ENCODE measurements at places on chromosomes 7 and 10. TPM values are rescaled to one million over a fixed set of nuclear protein-coding genes. Genes with fewer than 3 reads are reported as not detected.

DNA sequence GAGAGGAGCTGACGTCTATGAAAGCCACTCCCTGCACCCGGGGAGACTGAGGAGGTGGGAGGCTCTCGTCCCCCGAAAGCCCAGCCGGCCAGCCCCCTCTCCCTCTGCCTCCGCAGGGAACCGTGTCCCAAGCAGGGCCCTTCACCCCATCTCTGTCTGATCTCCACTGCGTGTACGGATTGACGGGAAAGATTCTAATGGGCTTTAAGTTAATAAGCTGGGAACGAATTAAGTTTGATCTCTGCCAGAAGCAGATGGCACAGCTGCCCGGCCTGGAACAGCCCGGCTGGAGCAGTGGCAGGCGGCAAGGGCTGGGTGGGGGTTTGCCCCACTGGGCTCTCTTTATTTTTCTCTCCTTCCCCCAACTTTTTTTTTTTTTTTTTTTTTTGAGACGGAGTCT is 6.1 kb upstream of the SLC29A4 start:
- DNase-seq = no peak

DNA sequence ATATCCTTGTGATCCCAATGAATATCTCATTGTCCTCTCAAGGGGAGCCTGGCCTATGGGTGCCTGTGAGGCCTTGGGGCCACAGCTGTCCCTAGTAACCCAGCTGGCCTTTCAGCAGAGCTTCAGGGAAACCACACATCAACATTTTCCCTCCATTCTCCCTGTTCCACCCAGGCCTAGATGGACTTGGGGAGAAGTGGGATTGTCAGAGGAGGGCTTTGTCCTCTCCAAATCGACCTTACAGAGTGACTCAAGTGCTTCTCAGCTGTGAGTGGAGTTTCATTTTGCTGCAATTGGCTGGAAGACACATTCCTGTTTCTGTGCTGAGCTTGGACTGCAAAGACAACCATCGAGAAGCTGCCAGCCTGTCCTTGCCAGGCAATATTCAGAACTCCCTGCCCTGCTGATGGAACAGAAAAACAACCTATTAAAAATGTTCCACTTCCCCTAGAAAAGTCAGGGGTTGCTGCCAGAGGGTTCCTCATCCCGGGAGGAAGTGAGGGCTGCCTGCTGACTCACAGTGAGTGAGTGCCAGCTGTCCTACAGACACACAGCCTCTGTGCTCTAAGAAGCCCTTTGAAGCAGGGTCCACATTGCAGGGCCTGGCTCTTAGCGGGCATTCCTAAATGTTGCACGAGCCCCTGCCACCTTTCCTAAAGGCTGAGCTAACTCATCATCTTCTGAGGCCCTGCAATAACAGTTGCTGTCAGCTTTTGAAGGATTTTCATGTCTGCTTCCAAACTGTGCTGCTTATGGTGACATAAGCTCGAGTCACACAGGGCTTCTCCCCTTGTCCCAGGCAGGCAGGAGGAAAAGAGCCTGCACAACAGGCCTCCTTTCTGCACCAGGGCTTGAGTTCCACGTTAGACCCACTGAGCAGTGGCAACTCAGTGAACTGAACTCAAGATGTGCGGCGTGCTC is 20.5 kb downstream of the STRA8 start:
- peak; percentile 32 for DNase-seq

DNA sequence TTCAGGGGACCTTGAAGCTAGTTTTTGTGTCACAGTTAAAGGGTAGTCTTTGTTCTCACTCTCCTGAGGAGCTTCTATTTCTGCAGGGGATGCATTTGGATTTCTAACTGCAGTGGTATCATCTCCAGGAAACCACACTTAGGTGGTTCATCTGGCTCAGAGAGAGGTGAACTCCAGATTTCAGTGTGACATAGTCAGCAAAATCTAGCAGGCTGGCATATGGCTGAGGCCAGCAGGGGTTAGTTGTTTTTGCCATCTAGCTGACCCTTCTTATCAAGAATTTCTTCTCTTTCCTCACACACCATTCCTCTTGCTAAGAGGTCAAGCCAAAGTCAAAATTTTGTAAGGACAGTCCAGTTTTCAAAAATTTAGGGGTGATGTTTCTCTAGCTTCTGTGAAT is 248.2 kb downstream of the REEP3 start:
- no peak for DNase-seq

DNA sequence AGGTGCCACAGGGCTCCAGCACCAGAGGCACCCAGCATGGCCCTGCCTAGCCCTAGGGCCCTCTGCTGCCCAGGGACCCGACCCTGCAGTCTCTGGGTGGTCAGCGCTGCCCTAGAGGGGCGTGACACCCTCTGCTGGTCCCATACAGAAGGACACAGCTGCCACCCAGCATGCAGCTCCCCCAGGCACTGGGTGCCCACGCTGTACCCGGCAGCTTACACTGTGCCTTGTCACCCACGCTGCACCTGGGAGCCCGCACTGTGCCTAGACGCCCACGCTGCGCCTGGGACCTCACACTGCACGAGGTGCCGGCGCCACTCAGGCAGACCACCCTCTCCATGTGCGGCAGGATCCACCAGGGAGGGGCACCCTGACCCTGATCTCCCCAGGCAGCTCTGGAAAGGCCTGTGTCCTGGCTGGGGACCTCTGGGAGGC is 55.2 kb downstream of the PWWP2B start:
- DNase-seq = no peak

DNA sequence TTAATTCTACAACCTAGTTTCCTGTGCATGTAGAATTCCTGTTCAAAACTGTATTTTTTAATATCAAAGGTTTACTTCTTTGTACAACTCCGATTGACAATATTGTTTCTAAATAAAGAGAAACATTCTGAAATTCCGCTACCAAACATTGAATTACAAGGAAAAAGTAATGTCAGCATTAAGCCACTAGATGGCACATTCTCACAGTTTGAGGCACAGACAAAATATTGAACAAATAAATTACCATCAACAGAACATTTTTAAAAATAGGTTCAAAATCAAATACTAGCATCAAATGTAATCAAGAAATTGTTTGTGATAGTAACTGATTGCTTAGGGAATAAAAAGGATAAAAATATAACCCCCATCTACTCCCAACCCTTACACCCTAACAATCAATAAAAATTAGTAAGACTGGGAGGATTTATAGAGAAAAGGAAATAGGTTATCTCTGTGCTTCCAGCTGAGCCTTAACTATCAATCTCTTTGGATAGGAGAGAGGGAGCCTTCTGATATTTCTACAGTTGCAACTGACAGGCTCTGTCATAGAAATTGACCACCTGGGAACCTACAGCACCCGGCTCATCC is 86.6 kb upstream of the C7orf33 start:
- no peak for DNase-seq

CRYGN gene
- total RNA-seq = not detected

GRCh38 chr7:102468478-102469350 is 3.9 kb downstream of the LRWD1 start:
- no peak for DNase-seq

- DNase-seq = no peak
These were observed 86.5 kb downstream of the RELN start for GRCh38 chr7:103902917-103903316.

DNA sequence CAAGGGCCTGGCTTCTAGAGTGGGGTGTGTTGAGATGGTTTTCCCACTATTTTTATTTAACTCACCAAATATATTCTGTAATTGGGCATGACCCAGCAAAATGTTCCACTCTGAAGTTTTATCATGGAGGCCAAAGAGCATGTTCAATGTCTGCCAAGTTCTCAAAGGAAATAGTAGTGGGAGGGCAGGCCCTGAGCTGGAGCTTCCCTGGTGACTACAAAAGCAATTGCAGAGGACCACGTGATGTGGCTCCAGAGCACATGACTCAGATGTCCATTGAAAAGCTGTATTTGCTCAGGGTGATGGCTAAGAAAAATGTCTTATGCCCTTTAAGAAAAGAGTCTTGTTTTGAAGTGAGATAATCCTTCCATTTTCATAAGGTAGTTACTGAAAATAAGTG is 1024.8 kb downstream of the LRMDA start:
- DNase-seq = no peak

DNA sequence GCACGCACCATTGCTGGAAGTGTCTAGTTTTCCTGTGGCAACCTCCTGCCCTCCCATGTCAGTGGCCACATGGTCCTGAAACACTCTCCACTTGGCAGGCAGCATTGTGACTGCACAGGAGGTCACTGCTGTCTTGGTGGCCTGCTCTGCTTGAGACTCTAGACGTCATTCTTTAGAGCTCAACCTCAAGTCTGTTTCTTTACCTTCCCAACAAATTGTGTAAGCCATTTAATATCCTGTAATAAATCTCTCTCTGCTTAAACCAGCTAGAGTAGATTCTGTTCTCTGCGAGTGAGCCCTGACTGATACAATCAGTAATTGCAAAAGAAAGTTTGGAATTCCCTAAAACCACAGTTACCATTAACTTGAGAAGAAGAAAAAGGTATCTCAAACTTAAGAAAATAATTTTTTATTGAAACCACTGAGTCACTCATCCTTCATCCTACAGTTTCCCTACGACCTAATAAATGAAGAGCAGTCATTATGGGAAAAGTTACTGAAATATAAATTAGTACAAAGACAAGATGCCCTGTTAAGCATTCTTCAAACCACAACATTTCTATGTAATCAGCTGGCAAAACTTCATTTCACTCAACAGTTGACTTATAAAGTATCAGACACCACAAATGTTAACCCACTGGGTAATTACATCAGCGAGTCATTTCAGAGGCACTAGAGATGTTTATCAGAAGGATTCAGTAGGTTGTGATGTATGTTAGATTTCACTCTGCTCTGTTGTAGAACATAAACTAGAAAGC is 18.0 kb downstream of the SLC25A13 start:
- DNase-seq = no peak

DNA sequence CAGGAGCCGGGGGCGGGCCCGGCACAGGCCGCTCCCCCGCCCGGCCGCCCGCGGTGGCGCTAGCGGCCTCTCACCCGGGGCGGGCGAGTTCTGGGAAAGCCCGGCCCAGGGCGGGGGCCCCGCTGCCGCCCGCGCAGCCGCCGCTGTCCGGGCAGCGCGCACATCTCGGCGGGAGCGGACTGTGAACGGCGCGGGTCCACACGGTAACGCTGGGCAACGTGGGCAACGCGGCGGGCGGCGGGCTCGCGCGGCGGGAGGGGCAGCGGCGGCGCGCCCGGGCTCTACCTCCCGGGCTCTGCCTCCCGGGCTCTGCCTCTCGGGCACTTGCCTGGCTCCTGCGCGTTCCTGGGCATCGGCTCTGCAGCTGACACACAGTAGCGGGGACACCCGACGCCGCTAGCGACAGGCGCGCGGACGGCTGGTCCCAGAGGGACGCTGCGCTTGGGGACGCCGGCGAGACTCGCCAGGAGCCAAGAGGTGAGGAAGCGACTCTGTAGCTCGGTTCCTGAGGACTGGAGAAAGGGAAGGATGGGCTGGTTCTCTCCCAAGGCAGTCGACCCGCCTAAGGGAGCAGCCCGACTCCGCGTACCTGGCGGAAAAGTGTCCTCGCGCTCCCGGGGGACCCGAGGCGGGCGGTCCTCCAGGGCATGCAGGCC is at the start of gene PLCE1:
Gene PLCE1 (plus strand): TSS at position 150 of the 656 bp plus-strand sequence. CDS start 37,116 bp downstream, outside the sequence.
- no peak for DNase-seq

TAF5 gene
- total RNA-seq = 3.2 TPM

GRCh38 chr10:71582019-71582418 is 137.6 kb downstream of the C10orf105 start:
- no peak for DNase-seq

COL26A1 gene
- total RNA-seq = not detected

DNA sequence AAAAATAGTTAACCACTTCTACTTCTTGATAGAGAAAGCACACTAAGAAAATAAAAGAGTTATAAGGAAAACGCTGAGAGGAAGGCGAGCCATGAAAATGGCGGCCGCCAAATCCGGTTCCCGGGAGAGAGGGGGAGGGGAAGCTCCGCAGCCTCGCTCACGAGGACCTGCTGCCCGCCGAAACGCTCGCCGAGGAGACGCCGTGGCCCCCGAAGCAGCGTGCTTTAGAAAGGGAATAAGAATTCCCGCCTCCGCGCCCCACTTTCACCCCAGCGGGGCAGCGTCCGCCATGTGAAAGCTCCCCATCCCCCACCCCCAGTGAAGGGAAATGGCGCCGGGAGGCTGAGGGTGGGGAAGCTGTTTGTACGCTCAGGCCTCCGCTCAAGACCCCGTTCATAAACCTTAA is 505 bp downstream of the HNRNPA2B1 start:
- DNase-seq = peak; percentile 52

- no peak for DNase-seq
These were observed 608.4 kb upstream of the KCND2 start for GRCh38 chr7:119664601-119665000.

SH2D4B gene
- not detected for total RNA-seq

- DNase-seq = no peak
These were observed 102.1 kb upstream of the MDFIC start for GRCh38 chr7:114819616-114820362.

GRCh38 chr10:11037991-11038390 is 20.3 kb downstream of the CELF2 start:
- no peak for DNase-seq

GRCh38 chr10:37803269-37803668 is 54.1 kb downstream of the ZNF248 start:
- DNase-seq = no peak

NFE2L3 gene
- total RNA-seq = 4.8 TPM

ITIH5 gene
- 140 TPM for total RNA-seq

INHBA gene
- 1.3 TPM for total RNA-seq

HOXA3 gene
- 11.0 TPM for total RNA-seq

ANXA8 gene
- total RNA-seq = 183 TPM

HOGA1 gene
- 6.6 TPM for total RNA-seq

SPDYE9 gene
- not detected for total RNA-seq

LOXL4 gene
- total RNA-seq = 3.3 TPM

DNA sequence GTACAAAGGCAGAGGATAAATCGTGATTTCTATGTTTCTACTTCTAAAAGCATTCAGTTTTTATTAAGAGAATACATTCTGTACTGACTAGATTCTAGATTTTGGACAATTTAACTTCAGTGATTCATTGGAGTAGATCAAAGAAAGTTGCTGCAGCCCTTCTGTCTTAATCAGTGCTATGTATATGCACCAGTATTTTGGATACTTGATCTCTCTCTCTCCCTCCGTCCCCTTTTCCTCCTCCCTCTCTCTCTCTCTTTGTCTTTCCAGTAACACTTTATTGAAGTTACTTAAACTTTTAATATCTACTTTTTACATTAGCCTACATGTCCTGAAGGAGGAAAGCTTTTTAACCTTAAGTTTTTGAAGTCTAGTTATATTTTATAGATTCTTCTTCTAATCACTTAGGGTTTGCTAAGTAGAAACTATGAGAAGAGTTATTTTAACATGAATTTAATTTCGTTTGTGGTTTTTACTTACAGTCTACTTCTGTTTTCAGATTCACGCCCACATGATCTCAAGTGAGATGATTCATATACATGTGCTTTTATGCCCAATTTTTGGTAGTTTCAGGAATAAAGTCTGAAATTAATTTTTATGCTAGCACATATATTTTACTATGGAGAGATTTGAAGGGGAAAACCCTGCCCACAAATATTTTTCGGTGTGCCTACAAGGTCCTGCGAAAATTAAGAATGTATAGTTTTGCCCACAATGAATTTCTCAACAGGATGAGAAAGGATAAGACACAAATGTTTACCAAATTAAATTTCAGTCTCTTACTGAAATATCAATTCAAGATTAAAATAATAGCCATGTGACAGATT is 9.1 kb downstream of the MDFIC start:
- no peak for DNase-seq

TRA2A gene
- total RNA-seq = 59.7 TPM

GPR26 gene
- not detected for total RNA-seq

KAZALD1 gene
- total RNA-seq = 1.7 TPM

- DNase-seq = no peak
These were observed 1126.4 kb upstream of the GHITM start for GRCh38 chr10:83012866-83013265.

- no peak for DNase-seq
These were observed 272.7 kb downstream of the GFRA1 start for GRCh38 chr10:116000151-116000842.

SRRM3 gene
- 1.7 TPM for total RNA-seq

DNAJC2 gene
- 20.5 TPM for total RNA-seq

ASB4 gene
- 0.28 TPM for total RNA-seq
